ENCODE measurements at places on chromosomes 3 and 15. TPM values are rescaled to one million over a fixed set of nuclear protein-coding genes. Genes with fewer than 3 reads are reported as not detected.

DNA sequence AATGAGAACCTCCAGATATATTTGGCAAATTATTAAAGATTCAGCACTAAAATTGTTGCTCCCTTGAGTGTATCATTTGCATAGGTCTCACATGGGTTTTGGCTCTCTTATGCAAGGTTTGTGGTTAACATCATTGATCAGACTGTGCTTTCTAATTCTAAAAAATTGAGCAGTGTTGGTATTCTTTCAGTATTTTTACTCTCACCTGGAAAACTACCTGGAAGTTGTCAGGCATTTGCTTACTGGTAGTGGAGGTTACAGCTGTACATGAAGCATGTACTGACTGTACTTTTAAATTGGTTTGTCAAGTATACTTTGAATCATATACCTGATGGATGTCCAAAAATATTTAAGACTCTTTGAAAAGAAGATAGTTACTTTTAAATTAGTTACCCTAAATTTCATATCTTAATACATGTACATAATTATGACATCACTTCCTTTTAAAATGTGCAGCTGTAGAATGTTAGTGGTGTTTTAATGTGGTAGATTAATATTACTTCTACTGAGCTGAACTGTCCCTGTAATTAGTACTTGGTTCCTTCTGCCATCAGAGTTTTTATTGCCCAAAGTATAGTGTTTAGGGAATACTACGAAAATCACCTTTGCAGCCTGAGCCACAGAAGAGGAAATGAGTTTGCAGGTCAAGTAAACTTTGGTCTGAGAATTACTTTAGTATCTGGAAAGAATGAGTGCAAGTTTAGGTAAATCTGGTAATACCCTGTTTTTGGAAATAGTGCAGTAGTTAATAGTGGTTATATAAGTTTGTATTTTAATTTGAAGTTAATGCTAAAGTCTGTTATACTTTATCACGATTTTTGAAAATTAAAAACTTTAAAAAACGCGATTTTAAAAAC lies 2.8 kb downstream of the CHD2 start:
- DNase-seq = no peak

NMB gene
- total RNA-seq = 2.6 TPM

GP5 gene
- 0.80 TPM for total RNA-seq

GRCh38 chr15:40354408-40355171 lies 3.4 kb upstream of the DISP2 start:
- no peak for DNase-seq

DNA sequence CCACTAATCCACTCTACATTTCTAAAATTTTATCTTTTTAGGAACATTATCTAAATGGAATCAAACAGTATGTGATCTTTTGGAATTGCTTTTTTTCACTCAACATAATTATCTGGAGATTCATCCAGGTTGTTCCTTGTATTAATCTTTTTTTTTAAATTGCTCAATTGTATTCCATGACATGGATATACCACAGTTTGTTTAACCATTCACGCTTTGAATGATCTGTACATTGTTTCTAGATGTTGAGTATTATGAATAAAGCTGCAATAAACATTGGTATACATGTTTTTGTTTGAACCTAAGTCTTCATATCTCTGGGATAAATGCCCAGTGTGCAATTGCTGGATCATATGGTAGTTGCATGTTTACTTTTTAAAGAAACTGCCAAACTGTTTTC lies 5.5 kb downstream of the CTDSPL start:
- no peak for DNase-seq

- no peak for DNase-seq
Observed at GRCh38 chr15:35834866-35835265, 288.9 kb upstream of the DPH6 start.

GRCh38 chr15:101004986-101005747 lies 86.0 kb downstream of the LRRK1 start:
- DNase-seq = no peak

GRCh38 chr3:190825386-190826016 lies 37.0 kb downstream of the GMNC start:
- DNase-seq = no peak

SLC28A2 gene
- total RNA-seq = not detected

DNA sequence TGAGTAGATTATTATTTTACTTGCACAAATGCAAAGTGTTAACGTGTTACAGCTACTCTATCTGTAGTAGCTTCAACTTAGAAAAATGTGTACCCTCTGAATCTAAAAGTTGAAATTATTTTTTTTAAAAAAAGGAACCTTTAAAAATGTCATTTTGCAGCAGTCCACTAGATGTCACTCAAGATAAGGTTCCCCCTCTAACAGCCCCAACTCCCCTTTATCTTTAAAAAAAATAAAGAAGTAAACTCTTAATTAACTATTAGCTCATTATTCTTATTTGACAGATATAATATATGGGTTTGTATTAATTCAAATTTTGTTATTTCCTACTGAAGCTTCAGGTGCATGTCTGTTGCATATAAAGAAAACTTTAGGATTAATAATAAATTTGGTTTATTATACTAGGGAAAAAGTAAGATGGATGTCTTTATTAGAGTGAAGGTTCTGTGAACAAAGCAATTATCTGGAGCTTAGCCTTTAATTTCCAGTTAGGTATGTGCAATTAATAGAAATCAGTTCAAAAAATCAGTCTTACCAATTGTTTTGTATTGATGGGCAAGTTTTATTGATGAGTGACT lies 288.5 kb downstream of the VGLL3 start:
- DNase-seq = no peak

- DNase-seq = peak; percentile 43
Observed at GRCh38 chr3:128112357-128112968, 11.1 kb downstream of the RUVBL1 start.

DNA sequence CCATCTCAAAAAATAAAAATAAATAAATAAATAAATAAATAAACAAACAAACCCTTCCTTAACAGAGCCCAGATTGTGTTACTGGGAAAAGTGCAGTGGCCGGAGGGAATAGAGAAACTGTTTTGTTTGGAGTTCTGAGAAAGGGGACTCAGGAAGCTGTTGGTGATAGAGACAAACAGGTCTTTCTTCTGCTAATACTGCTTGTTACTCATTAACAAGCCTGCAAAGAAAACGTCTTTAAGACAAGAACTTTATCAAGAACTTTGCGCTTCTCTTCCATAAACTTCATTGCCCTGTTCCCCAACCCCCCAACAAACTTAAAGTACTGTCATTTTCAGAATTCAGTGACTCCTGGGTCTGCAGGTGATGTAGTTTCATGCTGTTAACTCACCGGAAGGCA lies 68.8 kb upstream of the GSK3B start:
- DNase-seq = no peak

DNA sequence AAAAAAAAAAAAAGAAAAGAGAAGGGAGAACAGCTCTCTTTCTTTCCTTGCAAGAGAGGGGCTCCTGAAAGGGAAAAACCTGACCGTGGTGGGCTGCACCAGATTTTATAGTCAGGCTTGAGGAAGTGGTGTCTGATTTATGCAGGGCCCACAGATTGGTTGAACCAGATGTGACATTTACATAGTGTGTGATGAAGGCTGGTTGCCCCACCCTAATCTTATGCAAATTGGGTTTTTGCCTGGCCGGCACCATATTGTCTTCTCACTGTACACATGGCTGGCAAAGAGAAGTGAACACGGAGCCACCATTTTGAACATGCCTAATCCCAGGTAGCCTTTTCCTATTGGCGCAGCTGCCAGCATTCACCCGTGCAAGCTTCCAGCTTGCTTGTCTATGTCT lies 154.4 kb downstream of the OXSM start:
- DNase-seq = no peak

DNA sequence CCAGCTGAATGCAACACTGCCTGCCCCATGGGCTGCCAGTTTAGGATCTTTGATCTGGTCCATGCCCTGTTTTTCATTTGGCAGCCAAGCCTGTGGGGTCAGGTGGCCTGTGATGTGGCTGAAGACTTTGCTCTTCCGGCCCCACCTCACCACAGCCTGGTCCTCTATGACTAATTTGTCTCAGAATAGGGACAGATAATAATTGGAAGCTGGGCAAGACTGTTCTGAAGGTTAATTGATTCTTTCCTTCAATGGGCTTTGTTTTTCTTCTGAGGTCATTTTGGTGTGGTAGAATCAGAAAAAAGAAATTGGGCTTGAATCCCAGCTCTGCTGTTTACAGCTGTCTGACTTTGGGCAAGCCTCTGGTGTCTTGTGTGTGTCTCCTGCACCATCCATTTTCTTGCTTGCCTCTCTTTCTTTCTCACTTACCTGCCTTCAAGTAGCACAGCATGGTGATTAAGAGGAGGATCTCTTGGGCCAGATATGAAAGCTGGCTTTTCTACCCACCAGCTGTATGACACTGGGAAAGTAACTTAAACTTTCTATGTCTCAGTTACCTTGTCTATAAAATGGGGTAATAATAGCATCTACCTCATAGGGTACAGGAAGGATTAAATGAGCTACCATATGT lies 24.2 kb downstream of the ABHD2 start:
- no peak for DNase-seq

GRCh38 chr3:169311381-169311780 lies 352.1 kb downstream of the MECOM start:
- no peak for DNase-seq

IGF1R gene
- total RNA-seq = 17.7 TPM

MST1 gene
- 8.4 TPM for total RNA-seq

All from activated naive CD8-positive, alpha-beta T cell treated with anti-CD3 and anti-CD28 coated beads for 36 hours (primary cell).